ENCODE measurements at places on chromosomes 3 and 15. TPM values are rescaled to one million over a fixed set of nuclear protein-coding genes. Genes with fewer than 3 reads are reported as not detected.

Gene KCNMB2
- 7.8 TPM for total RNA-seq

Gene TMEM44
- 17.5 TPM for total RNA-seq

Gene ZKSCAN7
- total RNA-seq = 29.9 TPM

Gene TRPC1
- 55.5 TPM for total RNA-seq

Gene UNC13C
- 67.3 TPM for total RNA-seq

Gene FOXB1
- not detected for total RNA-seq

Gene GPR160
- total RNA-seq = 61.7 TPM

Gene MINDY2
- 70.8 TPM for total RNA-seq

Gene ITPKA
- total RNA-seq = 2.6 TPM

Gene TBL1XR1
- total RNA-seq = 267 TPM

Gene SELENOK
- 42.9 TPM for total RNA-seq

Gene CRYBG3
- 119 TPM for total RNA-seq

Gene ACTC1
- total RNA-seq = 136 TPM

Gene IL12A
- not detected for total RNA-seq

Gene GOLGA6L10
- 5.0 TPM for total RNA-seq

Gene CILP
- total RNA-seq = 9.2 TPM

Gene TTLL13
- not detected for total RNA-seq

Gene FOXL2
- 6.7 TPM for total RNA-seq

Gene CATSPER2
- 5.7 TPM for total RNA-seq

Gene VPS13C
- 159 TPM for total RNA-seq

Gene IL17RE
- total RNA-seq = 0.71 TPM

Gene CYP1A1
- total RNA-seq = 0.55 TPM

Gene ANAPC13
- 78.0 TPM for total RNA-seq

Gene COL6A6
- total RNA-seq = 41.2 TPM

Gene SLC9C1
- total RNA-seq = 1.5 TPM

Gene A4GNT
- total RNA-seq = 0.33 TPM

Gene CSTA
- not detected for total RNA-seq

Gene MCF2L2
- 21.3 TPM for total RNA-seq

Gene SMCO1
- total RNA-seq = 0.38 TPM

Gene ZBTB47
- 22.9 TPM for total RNA-seq

Gene MAP6D1
- 2.9 TPM for total RNA-seq

Gene LRRC3B
- total RNA-seq = 7.8 TPM

Gene FAM174B
- total RNA-seq = 33.9 TPM

Gene ATOSA
- total RNA-seq = 117 TPM

Gene KIF7
- total RNA-seq = 15.8 TPM

Gene C3orf22
- total RNA-seq = not detected
